ENCODE measurements at places on chromosomes 13 and 19.

- no peak for DNase-seq
These were observed 41.2 kb upstream of the ARGLU1 start for GRCh38 chr13:106609116-106609515.

DNA sequence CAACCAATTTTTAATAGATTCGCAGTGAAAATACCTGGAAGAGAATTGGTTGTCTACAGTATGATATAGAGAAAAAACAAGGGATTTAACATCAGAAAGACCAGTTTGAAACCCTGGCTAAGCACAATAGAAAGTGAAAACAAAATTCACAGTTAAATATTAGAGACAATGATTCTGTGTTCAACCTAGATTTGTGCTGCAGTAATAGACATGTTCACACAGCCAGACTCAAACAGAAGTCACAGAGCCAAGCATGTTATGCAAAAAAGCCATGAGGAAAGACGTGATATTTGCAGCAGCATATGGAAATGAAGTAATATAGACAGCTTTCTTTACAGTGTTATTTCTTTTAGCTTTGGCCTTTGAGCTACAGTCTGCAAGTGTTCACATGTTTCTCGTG, 48.1 kb downstream of the SCEL start:
- DNase-seq: no peak

GRCh38 chr19:38375098-38375493, 725 bp downstream of the PSMD8 start:
- no peak for DNase-seq

DNA sequence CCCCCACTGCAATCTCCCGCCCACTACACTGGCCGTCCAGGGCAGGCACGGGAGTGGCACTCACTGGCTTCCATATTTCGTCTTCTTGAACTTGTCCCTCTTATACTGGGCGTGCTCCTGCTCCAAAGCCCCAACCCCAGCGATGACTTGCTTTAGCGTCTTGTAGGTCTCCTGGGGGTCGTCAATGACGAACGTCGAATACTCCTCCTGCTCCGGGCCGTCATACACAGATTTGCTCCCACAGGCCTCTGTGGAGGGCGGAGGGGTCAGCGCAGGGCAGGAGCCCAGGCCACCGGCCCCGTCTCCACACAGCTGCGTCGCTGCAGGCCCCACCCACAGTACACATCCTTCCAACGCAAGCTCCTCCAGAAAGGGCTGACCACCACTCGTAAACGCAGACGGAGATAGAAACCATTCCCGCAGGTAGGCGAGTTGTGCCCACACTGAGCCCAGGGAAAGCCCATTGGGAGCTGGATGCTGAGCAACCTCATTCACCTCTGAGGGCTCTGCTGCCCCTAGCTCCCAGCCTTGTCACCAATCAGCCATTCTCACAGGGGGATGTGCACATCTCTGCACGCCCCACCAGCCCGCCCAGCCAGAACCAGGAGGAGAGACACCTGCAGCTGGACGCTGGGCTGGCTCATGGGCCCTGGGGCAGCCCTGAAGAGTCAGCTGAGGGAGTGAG, 7.9 kb upstream of the C13orf46 start:
- DNase-seq: peak; percentile 10

DNA sequence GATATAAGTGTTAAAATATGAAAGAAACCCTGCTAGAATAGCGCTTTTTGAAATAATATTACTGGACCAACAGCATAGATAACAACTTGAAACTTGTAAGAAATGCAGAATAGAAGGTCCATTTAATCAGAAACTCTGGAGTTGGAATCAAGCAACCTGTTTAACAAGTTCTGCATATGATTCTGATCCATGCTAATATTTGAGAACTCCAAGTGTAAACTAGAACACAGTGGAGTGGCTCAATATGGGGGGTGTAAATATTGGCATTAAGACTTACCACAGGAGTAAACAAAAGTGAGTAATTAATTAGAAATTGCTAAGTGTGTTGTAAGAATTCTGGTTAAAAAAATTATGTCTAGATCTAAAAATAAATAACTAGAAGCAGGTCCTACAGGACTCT, 151.2 kb downstream of the SLITRK1 start:
- DNase-seq: no peak

GRCh38 chr19:15498156-15498858, 10.0 kb upstream of the CYP4F22 start:
- DNase-seq: no peak

DNA sequence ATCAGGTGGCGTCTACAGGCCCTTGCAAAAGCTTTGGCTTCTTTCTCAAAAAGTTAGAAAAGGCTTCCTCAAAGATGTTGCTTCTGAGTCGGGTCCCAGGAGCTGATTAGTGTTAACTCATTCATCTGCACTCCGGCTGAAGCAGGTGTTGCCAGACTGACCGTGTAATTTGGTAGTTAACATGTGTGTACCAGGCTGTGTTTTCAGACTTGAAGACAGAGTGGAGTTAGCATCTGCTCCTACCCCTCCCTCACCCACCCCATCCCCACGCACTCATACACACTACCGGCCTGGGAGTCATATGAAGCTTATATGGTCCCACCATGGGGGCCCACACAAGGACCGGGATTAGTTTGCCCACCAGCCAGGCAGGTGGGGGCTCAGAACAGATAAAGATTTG, 111.5 kb downstream of the DNAJC15 start:
- DNase-seq: no peak

DNA sequence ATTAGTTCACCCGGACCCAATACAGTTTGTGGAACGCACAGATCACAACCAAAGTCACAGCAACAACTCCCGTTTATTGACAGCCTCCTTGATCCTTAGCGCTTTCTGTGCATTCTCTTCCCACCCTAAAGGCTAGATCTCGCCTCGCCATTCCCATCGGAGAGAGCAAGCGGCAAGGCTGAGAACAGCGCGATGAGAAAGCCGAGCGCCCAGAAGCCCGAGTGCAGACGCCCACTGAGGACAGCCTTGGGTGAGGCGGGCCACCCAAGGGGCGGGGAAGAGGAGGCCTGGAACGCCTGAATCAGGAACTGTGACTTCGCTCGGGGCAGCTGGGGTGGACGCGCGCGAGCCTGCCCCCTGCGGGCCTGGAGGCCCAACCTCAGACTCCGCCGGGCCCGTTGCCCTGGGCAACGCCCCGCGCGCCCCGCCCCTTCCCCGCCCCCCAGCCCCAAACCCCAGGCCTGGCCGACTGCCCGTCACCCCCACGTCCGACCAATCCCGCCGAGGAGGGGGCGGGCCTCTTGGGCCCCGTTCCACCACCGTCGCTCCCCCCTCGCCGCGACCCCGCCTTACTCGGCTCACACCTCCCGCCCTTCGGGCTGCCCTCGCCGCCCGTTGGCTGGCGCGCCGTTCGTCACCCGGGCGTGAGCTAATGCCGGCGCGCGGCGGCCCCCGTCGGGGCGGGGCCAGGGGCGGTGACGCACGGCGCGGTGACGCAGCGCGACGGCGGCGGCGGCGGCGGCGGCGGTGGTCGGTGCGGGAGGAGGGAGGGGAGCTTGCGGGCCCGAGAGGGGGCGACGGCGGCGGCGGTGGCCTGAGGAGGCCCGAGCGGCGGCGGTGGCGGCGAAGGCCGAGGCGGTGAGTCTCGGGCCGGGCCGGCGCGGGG, at the start of gene SAMD4B:
Gene SAMD4B (plus strand): TSS at position 703 of the 886 bp plus-strand sequence. CDS start 14,473 bp downstream, outside the sequence.
- DNase-seq: peak; percentile 99

DNA sequence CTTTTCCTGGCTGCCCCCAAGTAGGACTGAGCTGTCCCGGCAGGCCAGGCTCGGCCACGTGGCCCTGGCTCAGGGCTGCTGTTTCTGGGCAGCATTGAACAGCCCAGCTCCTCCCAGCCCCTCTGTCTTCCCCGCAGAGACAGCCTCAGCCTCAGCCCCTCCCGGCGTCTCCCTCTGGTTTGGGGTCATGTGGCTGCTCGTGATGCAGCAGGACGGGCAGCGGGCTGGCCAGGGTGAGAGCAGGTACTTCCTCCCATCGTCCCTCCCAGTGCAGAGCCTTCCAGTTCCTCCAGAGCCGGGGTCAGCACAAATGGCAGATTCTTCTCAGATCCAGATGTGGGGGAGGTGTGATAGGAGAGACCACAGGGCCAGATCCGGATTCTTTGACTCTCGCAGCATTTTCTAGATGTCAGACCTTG, 114.6 kb downstream of the KDM4B start:
- DNase-seq: no peak

DNA sequence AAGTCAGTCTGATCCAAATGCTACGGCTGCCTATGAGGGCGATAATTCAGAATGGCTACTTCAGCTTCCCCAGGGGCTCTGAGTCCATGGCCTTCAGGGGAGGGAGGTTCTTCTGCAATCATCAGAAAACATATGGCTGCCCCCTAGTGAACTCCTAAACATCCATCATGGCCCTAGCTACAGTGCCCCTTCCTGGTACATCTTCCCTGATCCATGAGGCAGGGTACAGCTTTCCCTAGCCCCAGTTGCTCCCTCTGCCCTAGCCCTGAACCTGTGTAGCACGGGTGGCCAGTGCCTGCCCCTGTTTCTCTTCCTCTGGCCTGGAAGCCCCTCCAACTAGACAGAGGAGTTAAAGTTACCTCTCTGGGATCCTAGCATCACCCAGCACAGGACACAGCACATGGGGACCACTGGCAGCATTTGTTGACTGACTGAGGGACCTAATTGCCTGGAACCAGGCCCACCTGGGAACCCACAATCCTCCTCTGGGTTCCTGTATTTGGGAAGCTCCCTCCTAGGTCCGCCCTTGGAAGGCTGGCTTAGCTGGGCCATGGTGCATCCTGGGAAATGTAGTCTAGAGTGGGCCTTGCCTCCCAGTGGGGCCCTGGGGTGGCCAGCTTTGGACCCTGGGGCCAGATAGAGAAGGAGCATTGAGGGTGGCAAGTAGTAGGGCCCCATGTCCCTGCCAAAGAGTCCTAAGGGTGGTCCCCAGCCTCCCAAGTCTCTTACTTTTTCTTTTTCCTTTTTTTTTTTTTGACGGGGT, 17.7 kb upstream of the SEMA6B start:
- DNase-seq: no peak

Data from left hindlimb (tissue), 1 donor.